ENCODE measurements at places on chromosomes 1 and 21. TPM values are rescaled to one million over a fixed set of nuclear protein-coding genes. Genes with fewer than 3 reads are reported as not detected.

The MROH9 gene
- not detected for total RNA-seq

The S100A9 gene
- total RNA-seq: 0.51 TPM

The CLEC20A gene
- total RNA-seq: not detected

The LCE1D gene
- total RNA-seq: not detected

The PADI1 gene
- 0.08 TPM for total RNA-seq

The ETV3L gene
- total RNA-seq: not detected

The EPHB2 gene
- total RNA-seq: 10.7 TPM

The PGD gene
- total RNA-seq: 196 TPM

The TEDDM1 gene
- total RNA-seq: not detected

The MTARC1 gene
- 2.6 TPM for total RNA-seq

The BROX gene
- total RNA-seq: 38.4 TPM

DNA sequence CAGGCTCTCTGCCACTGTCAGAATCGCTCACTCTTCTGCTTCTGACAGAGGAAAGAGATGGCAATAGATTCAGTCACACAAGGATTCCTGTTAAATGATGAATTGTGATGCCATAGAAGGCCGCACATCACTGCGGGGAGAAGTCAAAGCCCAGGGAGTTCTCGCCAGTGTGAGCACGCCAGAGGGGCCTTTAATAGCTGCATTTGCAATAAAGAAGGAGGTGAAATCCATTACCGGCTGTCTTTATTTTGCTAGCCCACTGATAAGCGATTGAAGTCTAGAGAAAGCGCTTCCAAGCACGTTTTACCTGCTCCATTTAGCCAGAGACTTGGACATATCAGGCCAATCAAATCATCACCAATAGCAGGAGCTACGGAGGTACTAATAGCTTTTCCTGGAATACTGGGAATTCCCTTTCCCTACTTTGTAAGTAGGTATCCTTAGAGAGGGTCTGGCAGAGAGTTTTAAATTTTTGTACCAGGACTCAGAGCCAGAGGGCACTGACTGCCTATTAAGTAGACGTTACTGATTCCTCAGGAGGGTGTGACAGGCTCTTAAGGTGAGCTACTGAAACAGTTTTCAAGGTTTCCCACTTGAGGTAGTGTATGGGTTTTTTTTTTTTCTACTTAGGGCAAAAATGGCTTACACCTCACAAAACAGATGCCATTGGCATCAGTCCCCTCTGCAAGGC lies 10.2 kb upstream of the TARBP1 start:
- DNase-seq: no peak
- H3K4me3 ChIP-seq: no peak overlapping the region
- peaks cover 21% of the 10 kb centered on the region for H3K4me1 ChIP-seq
- H3K27ac ChIP-seq: no peak overlapping the region

- H3K27ac ChIP-seq: no peak overlapping the region
- H3K4me3 ChIP-seq: no peak overlapping the region
- no peak for DNase-seq
- H3K27me3 ChIP-seq: no peaks in the 10 kb centered on the region
Measured at GRCh38 chr1:6731905-6732304, 30.3 kb upstream of the DNAJC11 start.

DNA sequence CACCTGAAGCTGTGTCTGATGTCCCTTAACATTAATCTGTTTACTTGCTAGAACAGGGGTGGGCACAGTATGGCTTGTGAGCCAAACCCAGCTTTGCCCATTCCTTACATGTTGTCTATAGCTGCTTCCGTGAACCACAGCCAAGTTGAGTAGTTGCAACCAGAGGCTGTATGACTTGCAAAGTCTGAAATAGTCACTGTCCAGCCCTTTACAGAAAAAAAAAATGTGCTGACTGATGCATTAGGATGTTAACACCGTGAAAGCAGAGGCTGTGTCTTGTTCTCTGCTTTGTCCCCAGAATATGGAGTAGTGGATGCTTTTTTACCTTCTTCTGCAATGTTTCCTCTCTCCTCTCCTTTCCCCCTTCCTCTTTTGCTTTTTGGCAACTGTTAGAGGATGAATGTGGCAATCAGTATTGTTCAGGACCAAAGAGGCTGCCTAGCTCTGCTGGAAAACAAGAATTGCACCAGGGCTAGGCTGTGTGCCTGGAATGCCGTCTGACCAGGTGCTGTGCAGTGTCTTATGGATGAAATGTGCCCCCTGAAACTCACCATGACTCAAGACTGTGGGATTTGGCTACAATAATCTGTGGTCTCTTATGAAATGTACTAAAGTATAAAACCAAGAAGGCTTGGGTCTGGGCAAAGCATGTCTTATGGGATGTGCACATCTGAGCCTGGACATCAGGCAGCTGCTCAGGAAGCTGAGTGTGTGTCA lies 79.6 kb upstream of the GCLM start:
- peaks cover 26% of the 10 kb centered on the region for H3K36me3 ChIP-seq
- H3K27ac ChIP-seq: no peak overlapping the region
- H3K4me3 ChIP-seq: no peak overlapping the region
- no peak for DNase-seq

- no peak for DNase-seq
- no peaks in the 10 kb centered on the region for H3K4me1 ChIP-seq
- no peak overlapping the region for H3K27ac ChIP-seq
- H3K4me3 ChIP-seq: no peak overlapping the region
- peaks cover 5% of the 10 kb centered on the region for H3K27me3 ChIP-seq
Measured at GRCh38 chr1:226575739-226576378, 27.3 kb downstream of the STUM start.

GRCh38 chr1:214588963-214589597 lies 13.9 kb upstream of the CENPF start:
- H3K27ac ChIP-seq: no peak overlapping the region
- no peak for DNase-seq
- no peaks in the 10 kb centered on the region for H3K36me3 ChIP-seq
- H3K4me1 ChIP-seq: no peaks in the 10 kb centered on the region
- H3K4me3 ChIP-seq: no peak overlapping the region
- H3K27me3 ChIP-seq: peaks cover 3% of the 10 kb centered on the region

DNA sequence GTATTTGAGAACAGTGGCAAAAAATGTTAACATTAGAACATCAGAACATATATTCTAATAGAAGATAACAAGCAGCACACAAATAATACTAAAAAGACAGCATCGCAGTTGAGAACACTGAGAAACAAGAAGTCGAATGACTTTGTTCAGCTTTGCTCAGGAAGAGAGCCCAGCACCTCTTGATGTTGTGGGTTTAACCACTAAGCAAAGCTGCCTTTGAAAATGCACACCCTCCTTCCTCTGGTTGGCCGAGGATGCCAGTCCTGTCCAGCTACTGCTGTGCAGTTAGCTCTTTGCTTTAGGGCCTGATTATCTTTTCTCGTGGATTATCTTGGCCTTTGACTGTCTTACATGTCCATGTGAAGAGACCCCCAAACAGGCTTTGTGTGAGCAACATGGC lies 60.5 kb downstream of the SPATA46 start:
- H3K4me1 ChIP-seq: no peaks in the 10 kb centered on the region

DNA sequence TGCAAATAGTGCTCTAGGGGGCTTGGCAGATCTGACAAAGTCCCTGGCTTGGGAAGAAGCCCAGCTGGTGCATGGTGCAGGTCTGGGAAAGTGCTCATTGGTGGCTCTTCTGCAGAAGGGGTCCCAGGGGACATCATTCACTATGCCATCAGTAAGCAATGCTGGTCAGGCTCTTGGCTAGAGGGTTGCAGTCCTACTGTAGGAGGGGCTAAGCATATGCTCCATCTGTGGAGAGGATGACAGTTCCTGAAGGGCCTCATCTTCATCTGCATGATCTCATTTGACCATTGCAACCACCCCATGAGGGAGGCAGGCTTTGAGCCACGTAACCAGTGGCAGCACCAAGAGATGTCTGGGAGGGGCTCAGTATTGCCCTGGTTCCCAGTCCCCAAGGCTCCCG lies 31.5 kb upstream of the VASH2 start:
- no peaks in the 10 kb centered on the region for H3K36me3 ChIP-seq
- no peak overlapping the region for H3K27ac ChIP-seq
- peaks cover 23% of the 10 kb centered on the region for H3K4me1 ChIP-seq
- peaks cover 11% of the 10 kb centered on the region for H3K27me3 ChIP-seq
- no peak overlapping the region for H3K4me3 ChIP-seq
- no peak for DNase-seq

- no peak overlapping the region for H3K27ac ChIP-seq
- H3K27me3 ChIP-seq: no peaks in the 10 kb centered on the region
- H3K4me3 ChIP-seq: no peak overlapping the region
Measured at GRCh38 chr1:175521249-175522040, 221.9 kb downstream of the TNR start.

- H3K27me3 ChIP-seq: peaks cover 3% of the 10 kb centered on the region
- no peak overlapping the region for H3K4me3 ChIP-seq
- H3K4me1 ChIP-seq: no peaks in the 10 kb centered on the region
Measured at GRCh38 chr1:100502052-100502792, 35.7 kb upstream of the GPR88 start.

- no peak for DNase-seq
- no peak overlapping the region for H3K4me3 ChIP-seq
- H3K27ac ChIP-seq: no peak overlapping the region
Measured at GRCh38 chr1:86430376-86430775, 6.4 kb downstream of the CLCA2 start.

- peaks cover 3% of the 10 kb centered on the region for H3K27me3 ChIP-seq
- no peak for DNase-seq
- no peaks in the 10 kb centered on the region for H3K36me3 ChIP-seq
- H3K4me3 ChIP-seq: no peak overlapping the region
- peaks cover 7% of the 10 kb centered on the region for H3K4me1 ChIP-seq
Measured at GRCh38 chr1:31869449-31869848, 53.6 kb upstream of the SPOCD1 start.

- H3K36me3 ChIP-seq: no peaks in the 10 kb centered on the region
- H3K4me3 ChIP-seq: no peak overlapping the region
- no peak for DNase-seq
- H3K27ac ChIP-seq: no peak overlapping the region
Measured at GRCh38 chr1:172134087-172134731, 286.3 kb upstream of the C1orf105 start.

- no peak for DNase-seq
- H3K36me3 ChIP-seq: peaks cover 6% of the 10 kb centered on the region
- no peak overlapping the region for H3K27ac ChIP-seq
- peaks cover 23% of the 10 kb centered on the region for H3K27me3 ChIP-seq
Measured at GRCh38 chr1:36087233-36088123, 1.2 kb upstream of the ADPRS start.

GRCh38 chr1:175134500-175134899 lies 58.1 kb downstream of the KIAA0040 start:
- no peak for DNase-seq
- peaks cover 4% of the 10 kb centered on the region for H3K36me3 ChIP-seq
- peaks cover 3% of the 10 kb centered on the region for H3K27me3 ChIP-seq
- peaks cover 21% of the 10 kb centered on the region for H3K4me1 ChIP-seq

GRCh38 chr1:56576880-56577405 lies 2.4 kb downstream of the PLPP3 start:
- peak overlapping the region; percentile 99 for H3K4me3 ChIP-seq
- peak; percentile 15 for DNase-seq
- peak overlapping the region; percentile 50 for H3K27ac ChIP-seq
- no peaks in the 10 kb centered on the region for H3K36me3 ChIP-seq
- H3K27me3 ChIP-seq: peaks cover 4% of the 10 kb centered on the region

- peaks cover 32% of the 10 kb centered on the region for H3K4me1 ChIP-seq
- no peak overlapping the region for H3K4me3 ChIP-seq
- no peak for DNase-seq
- H3K27me3 ChIP-seq: peaks cover 35% of the 10 kb centered on the region
- H3K27ac ChIP-seq: no peak overlapping the region
- no peaks in the 10 kb centered on the region for H3K36me3 ChIP-seq
Measured at GRCh38 chr1:217133092-217133491, 409.9 kb upstream of the ESRRG start.

GRCh38 chr1:117367046-117368025 lies at the start of gene MAN1A2:
MAN1A2 (plus strand) TSS chr1:117367449; CDS start chr1:117368184, 735 bp downstream.
- peak; percentile 74 for DNase-seq
- peaks cover 41% of the 10 kb centered on the region for H3K4me1 ChIP-seq
- peak within 1 kb of the TSS; percentile 97 for H3K4me3 ChIP-seq
- H3K27me3 ChIP-seq: peaks cover 13% of the 10 kb centered on the region
- H3K36me3 ChIP-seq: peaks cover 8% of the 10 kb centered on the region

GRCh38 chr1:10450836-10451235 lies 1.0 kb downstream of the CORT start:
- H3K36me3 ChIP-seq: no peaks in the 10 kb centered on the region
- DNase-seq: no peak
- no peak overlapping the region for H3K4me3 ChIP-seq
- no peaks in the 10 kb centered on the region for H3K27me3 ChIP-seq
- peaks cover 27% of the 10 kb centered on the region for H3K4me1 ChIP-seq

GRCh38 chr1:175471039-175471800 lies 272.2 kb downstream of the TNR start:
- peaks cover 3% of the 10 kb centered on the region for H3K27me3 ChIP-seq
- H3K4me3 ChIP-seq: no peak overlapping the region
- no peak for DNase-seq
- no peaks in the 10 kb centered on the region for H3K36me3 ChIP-seq
- no peak overlapping the region for H3K27ac ChIP-seq

- peaks cover 12% of the 10 kb centered on the region for H3K27me3 ChIP-seq
- DNase-seq: no peak
Measured at GRCh38 chr1:231867607-231868006, 241.0 kb downstream of the DISC1 start.

DNA sequence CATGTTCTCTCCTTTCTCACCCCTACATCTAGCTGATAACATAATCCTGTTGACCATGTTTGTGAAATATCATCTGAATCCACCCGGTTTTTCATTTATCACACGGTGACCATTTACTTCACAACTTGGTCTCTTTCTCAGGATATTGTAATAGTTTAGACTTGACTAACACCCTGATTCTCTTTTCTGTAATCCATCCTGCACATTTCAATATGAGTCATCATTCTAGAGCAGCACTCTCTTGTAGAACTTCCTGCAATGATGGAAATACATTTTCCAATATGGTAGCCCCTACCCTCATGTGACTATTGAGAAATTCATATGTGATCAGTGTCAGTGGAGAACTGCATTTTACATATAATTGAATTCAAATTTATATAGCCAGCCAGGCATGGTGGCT lies 2.3 kb upstream of the JAM2 start:
- no peaks in the 10 kb centered on the region for H3K36me3 ChIP-seq
- no peak overlapping the region for H3K4me3 ChIP-seq
- H3K27me3 ChIP-seq: peaks cover 8% of the 10 kb centered on the region

- no peaks in the 10 kb centered on the region for H3K27me3 ChIP-seq
- H3K36me3 ChIP-seq: no peaks in the 10 kb centered on the region
- DNase-seq: no peak
- H3K4me1 ChIP-seq: no peaks in the 10 kb centered on the region
- H3K27ac ChIP-seq: no peak overlapping the region
- H3K4me3 ChIP-seq: no peak overlapping the region
Measured at GRCh38 chr1:56301791-56302190, 277.6 kb downstream of the PLPP3 start.

GRCh38 chr1:92756537-92756936 lies 28.4 kb downstream of the EVI5 start:
- H3K27me3 ChIP-seq: peaks cover 3% of the 10 kb centered on the region
- no peaks in the 10 kb centered on the region for H3K36me3 ChIP-seq
- H3K4me1 ChIP-seq: peaks cover 7% of the 10 kb centered on the region
- DNase-seq: no peak
- H3K4me3 ChIP-seq: no peak overlapping the region

DNA sequence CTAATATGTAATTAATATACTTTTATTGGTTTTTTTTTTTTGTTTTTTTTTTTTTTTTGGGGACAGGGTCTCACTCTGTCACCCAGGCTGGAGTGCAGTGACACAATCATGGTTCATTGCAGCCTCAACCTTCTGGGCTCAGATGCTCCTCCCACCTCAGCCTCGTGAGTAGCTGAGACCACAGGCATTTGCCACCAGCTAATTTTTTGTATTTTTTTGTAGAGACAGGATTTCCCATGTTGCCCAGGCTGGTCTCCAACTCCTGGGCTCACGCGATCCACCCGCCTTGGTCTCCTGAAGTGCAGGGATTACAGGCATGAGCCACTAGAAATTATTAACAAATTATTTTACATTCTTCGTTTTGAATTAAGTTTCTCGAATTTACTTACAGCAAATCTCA lies 16.8 kb upstream of the POGZ start:
- peaks cover 8% of the 10 kb centered on the region for H3K4me1 ChIP-seq
- no peak overlapping the region for H3K4me3 ChIP-seq
- no peak overlapping the region for H3K27ac ChIP-seq
- DNase-seq: no peak

All from endothelial cell (in vitro differentiated cells).